Eye (tissue), 1 donor: ENCODE measurements at places on chromosomes 3 and 15.

- no peak for DNase-seq
These were observed 14.3 kb upstream of the ABHD5 start for GRCh38 chr3:43676441-43676840.

DNA sequence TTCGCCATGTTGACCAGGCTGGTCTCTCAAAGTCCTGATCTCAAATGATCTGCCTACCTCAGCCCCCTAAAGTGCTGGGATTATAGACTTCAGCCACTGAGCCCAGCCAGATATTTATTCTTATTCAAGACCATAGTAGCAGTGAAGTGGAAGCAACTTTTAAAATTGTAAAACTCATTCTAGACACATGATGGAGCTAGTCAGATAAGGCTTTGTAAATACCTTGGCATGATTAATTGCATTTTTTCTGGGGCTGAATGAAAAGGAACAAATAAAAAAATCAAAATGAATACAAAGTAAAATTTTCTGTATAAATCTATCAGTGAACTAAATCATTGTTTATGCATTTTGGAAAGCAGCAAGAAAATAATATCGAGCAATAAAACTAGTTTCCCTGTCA is 4.1 kb upstream of the MYO1E start:
- no peak for DNase-seq

- DNase-seq = no peak
These were observed 46.2 kb upstream of the PLCL2 start for GRCh38 chr3:16838561-16838960.

DNA sequence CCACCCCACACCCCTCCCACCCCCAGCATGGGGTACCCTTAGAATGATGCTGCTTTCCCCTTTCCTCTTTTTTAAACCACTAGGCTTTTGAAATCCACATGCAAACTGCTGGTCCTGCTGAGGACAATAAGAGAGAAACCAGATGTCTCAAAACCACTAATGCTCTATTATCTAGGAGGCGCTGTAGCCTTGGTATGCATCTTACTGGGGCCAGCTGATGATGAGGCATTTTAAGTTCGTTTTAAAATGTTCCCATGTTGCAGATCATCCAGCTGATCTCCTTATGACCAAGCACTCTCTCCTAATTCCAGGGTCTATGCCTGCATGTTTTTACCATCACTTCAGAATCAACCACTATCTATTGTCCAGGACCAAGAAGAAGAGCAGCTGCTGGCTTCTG is 1.3 kb downstream of the NME9 start:
- DNase-seq = peak; percentile 34

DNA sequence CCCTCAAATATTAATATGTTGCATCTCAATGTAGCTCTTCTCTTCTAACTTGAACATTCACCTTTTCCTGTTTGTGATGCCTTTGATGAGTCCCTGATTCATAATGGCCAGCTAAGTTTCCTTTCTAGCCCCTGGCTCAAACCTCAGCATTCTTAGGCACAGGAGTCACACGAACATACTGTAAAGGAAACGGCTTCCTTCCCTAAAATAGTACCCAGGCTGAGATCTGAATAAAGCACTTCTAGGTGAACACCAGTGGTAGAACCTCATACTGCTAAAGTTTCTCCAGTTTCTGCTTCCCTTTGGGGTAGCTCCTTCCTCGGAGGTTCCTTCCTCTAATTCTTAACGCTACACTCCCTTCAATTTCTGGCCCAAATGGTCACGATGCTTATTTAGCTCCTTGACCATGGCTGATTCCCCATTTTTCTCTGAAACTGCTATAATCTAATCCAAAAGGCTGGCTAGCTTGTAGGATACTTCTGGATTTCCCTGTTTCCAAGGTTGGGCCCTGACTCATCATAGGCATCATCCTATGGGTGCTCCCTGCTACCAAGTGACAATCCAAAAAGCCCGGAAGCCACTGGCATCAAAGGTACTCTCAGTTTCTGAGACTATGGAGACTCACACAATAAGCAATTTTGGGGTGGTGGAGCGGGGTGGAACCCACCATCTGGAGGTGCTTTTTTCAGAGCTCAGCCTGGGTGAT is 2.4 kb downstream of the ANAPC13 start:
- no peak for DNase-seq

GRCh38 chr3:115187149-115187757 is 40.2 kb upstream of the ZBTB20 start:
- no peak for DNase-seq

- DNase-seq = no peak
These were observed 49.2 kb downstream of the SLC41A3 start for GRCh38 chr3:126034481-126035361.

DNA sequence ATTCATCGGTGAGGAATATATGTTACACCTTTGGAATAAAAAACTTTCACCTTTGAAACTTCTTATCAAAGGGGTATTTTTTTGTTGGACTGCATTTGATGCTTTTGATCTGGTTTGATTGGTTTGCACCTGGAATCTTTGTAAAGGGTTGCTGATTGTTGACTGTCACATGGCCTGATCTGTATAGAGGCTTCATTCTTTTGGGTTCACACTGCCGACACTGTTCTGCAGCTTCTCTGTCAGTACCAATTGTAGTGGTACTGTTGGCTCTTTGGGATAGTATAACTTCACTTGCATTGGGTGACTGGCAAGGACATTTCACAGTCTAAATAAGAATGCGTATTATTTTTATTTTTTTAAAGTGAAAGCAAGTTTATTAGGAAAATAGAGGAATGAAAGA is 155.7 kb downstream of the DOCK3 start:
- DNase-seq = no peak

- peak; percentile 93 for DNase-seq
These were observed 16.6 kb upstream of the SEMA3F start for GRCh38 chr3:50138266-50139200.

DNA sequence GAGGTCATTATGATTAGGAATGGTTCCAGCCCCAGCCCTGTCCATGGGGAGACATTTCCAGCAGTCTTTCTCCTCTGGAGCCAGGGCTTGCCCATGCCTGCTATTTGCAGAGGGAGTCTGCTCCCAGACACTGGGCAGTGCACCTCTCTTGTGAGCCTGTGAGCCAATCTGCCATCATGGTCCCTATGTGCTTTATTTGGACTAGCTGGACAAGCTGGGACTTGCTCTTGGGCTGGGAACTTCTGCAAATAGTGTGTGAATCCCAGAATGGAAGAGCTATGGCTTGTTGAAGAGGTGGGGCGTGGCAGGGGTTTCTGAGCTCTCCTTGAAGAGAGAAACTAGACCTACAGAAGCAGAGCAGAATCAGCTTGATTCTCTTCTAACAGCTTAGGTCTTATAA is 53.7 kb upstream of the KY start:
- no peak for DNase-seq

DNA sequence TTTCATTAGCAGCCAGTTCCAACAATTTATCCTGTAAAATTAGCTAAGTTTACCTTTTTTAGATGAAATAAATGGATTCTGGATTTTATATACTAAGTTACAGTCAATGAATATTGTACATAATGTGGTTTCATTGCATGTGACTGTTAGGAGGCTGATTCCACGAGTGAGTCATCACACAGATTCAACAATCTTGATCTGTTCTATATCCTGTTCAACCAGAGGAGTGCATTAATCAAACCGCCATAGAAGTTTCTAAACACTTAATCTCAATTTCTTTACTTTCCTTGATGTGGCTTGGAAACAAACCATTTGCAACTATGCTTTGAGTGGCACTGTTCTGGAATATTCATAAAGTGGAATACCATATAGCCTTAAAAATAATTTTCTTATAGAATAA is 15.3 kb downstream of the DNAJC13 start:
- no peak for DNase-seq

- DNase-seq = peak; percentile 41
These were observed 2.7 kb upstream of the NR2E3 start for GRCh38 chr15:71807691-71808091.

DNA sequence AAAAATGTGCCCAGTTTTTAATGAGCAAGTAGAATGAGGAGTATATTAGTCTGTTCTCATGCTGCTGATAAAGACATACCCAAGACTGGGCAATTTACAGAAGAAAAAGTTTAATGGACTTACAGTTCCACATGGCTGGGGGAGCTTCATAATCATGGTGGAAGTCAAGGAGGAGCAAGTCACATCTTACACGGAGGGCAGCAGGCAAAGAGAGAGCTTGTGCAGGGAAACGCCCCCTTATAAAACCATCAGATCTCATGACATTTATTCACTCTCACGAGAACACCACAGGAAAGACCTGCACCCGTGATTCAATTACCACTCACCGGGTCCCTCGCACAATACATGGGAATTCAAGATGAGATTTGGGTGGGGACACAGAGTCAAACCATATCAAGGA is 111.7 kb upstream of the CNTN6 start:
- DNase-seq = no peak

DNA sequence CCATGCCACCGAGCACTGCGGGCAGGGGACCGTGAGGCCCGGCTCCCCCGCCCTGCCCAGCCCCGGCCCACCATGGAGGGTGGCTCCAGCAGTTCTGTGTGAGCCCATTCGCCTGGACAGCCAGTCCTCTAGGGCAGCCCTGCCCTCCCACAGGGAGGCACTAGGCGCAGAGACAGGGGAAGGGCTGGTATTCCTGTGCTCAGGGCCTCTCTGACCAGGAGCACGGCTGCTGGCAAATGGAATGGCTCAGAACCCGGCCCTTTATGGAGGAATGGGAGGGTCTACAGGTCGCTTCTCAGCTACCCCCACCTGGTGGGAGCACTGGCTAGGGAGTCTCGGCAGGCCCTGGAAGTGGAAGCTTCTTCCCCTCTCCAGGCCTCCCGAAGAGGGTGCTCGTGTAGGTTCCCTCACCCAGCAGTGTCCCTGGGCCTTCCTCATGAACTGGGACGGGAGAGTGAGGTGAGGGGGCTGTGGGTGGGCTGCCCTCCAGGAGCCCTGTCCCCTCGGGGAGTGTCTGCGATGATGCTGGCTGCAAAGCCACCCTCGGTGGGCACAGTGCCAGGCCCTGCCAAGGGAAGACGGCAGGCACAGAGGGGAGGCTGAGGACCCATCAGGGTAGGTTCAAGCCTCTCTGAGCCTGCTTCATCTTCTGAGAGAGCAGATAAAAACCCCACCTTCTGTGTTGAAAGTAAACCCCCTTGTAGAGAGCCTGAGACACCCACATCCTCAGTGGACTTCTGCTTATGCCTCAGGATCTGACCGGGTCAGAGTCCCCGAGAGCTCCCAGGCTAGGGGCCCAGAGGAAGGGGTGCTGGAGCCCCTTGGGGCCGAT is 1.5 kb downstream of the MELTF start:
- no peak for DNase-seq

DNA sequence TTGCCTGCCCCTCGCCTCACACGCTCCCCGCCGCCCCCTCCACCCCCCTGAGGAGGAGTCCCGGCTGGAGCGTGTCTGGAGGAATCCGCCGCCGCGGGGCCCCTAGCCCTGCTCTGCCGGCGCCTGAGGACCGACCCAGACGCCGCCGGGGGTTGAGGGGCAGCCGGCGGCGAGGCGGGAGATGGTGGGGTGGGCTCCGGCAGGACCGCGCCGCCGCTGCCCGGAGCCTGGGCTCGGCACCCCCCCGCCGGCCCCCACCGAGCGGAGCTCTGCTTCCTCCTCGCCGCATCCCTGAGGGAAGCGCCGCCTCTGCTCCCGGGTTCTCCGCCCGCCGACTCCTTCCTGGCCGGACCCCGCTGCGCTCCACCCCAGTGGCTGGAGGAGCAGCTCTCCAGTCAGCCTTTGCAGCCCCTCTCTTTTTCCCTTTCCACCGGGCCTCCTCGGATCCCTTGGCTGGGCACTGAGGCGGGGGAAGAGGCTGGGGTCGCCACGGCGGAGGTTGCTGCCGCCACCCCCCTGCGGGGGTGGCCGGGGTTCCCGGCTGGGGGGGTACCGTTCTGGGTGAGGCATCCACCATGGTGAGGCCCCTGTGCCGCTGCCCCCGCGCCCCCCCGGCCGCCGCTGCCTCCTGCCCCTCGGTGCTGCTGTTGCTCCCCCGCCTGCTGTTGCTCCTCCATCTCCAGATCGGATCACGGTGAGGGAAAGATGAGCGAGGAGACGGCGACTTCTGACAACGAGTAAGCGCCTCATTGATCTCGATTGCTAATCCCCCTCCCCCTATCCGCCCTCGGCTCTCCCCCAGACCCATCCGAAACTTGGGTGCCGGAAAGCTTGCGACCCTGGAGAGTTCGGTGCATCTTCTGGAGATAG is at the start of gene SPRED1:
SPRED1 (plus strand) TSS at position 356 of the 870 bp plus-strand sequence; CDS start at position 706, 350 bp downstream.
- DNase-seq = no peak

GRCh38 chr15:89378296-89379151 is 43.9 kb upstream of the POLG start:
- peak; percentile 73 for DNase-seq

- peak; percentile 34 for DNase-seq
These were observed 22.8 kb upstream of the JMJD7 start for GRCh38 chr15:41804916-41805666.

DNA sequence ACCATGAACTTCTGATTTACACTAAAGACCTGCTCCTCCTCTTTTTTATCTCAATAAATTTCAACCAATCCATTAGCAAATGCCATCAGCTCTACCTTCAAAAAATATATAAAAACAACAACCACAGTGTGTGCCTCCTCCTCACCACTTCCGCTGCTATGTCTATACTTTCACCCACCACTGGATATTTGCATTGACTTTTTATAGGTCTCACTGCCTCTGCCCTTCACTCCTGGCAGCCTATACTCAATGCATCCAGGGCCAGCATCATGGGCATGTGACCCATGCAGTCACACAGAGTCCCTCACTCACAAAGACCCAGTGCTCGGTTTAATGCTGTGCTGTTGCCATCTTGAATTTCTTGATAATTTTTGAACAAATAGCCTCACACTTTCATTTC is 53.5 kb upstream of the CCDC54 start:
- no peak for DNase-seq

- peak; percentile 90 for DNase-seq
These were observed 44.0 kb downstream of the SMAD3 start for GRCh38 chr15:67109141-67110034.

GRCh38 chr3:16337856-16338540 is 73.0 kb downstream of the OXNAD1 start:
- no peak for DNase-seq
